ENCODE measurements at places on chromosomes 2 and 18.

- DNase-seq = no peak
Measured at GRCh38 chr2:226554701-226555100, 244.9 kb downstream of the IRS1 start.

GRCh38 chr2:101109451-101110118 is 41.6 kb downstream of the TBC1D8 start:
- no peak for DNase-seq

GRCh38 chr18:79611040-79611681 is 68.4 kb upstream of the CTDP1 start:
- DNase-seq = peak; percentile 80

- no peak for DNase-seq
Measured at GRCh38 chr2:191618046-191618780, 59.7 kb upstream of the NABP1 start.

- peak; percentile 84 for DNase-seq
Measured at GRCh38 chr2:68103030-68103708, 40.4 kb upstream of the C1D start.

DNA sequence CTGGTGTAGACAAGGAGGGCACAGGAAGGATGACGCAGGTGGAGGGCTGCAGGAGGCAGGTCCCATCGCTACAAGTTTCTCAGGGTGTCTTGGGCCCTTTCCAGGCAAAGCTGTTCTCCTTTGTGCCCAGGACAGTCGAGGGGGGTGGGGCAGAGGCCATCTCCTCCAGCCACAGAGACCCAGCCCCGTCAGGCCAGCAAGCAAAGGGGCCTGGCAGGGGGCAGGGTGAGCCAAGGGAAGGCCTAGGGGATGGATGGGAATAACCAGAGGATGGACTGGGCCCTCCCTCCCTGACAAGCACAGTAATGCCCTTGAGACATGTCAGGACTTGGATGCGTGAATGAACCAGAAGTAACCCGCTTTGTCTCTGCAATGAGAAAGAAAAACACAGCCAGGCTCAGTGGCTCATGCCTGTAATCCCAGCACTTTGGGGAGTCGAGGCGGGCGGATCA is 6.3 kb downstream of the TCF23 start:
- DNase-seq = no peak

- peak; percentile 25 for DNase-seq
Measured at GRCh38 chr2:72937356-72937669, 20.0 kb downstream of the EMX1 start.

DNA sequence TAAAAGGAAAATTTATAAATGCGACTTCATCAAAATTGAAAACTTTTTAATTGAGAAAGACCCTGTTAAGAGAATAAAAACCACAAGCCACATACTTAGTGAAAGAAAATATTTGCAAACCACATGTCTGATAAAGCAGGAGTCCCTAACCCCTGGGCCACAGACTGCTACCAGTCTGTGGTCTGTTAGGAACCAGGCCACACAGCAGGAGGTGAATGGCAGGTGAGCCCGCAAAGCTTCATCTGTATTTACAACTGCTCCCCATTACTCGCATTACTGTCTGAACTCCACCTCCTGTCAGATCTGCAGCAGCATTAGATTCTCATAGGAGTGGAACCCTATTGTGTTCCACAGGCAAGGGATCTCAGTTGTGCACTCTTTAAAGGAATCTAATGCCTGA is 95.5 kb upstream of the CRACDL start:
- DNase-seq = no peak

DNA sequence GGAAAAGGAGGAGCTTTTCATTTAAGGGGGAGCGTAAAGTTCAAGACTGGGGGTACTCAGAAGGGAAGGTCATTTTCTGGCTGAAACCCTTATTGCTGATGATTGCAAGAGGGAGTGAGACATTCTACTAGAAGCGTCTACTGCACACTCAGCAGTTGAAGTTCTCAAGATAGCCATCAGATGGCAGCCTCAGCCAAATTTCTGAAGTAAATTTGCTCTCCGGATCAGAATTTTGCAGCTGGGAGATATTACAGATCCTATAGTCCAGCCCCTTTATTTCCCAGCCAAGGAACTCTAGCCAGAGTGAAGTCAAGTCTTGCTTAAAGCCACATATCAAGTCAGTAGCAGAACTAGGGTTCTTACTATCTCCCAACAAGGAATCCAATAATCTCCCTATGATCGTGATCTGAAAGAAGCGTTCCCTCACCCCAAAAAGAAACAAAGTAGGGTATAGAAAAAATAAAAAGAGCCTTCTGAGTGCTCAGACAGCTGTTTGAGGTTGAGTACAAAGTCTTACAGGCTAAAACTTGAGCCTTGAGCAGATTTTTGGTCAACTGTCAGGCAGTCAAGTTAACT is 24.0 kb downstream of the RAX start:
- DNase-seq = peak; percentile 85

DNA sequence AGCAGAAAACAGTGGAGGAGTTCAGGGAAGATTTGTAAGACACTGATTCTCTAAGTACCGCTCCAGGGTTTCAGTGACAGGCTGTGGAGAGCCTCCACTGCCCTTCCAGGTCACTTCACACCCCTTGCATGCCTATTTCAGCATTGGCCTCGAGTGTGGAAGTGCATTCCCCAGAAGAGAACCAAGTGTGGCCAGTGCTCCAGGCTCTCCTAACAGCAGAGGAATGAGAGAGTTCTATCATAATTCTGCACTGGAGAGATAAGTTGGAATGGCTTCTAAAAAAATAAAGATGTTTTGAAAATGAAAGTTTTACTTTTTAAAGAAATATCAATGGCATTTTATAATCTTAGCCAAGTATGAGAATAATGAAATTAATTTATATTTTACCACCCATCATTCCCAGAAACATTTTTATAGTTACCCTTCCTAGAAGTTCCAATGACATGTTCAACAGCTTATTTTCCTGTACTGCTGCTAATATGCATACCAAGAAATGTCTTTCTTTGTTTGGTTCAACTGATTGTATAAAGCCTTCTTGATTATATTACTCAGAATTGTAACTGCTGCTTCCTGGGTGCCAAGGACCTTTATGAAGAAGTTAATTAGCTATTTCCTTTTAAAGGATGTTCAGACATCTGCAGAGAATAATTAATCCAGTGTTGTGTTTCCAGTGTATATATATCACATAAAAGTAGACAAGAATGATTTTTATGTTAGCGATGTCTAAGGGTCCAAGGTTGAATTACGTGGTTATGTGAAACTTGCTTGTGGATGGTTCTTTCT is 61.0 kb upstream of the SERPINE2 start:
- no peak for DNase-seq

GRCh38 chr2:218701806-218702205 is 8.8 kb upstream of the TTLL4 start:
- DNase-seq = no peak
